Kidney (tissue), 22 donors: ENCODE measurements at places on chromosomes 7 and 10. TPM values are rescaled to one million over a fixed set of nuclear protein-coding genes. Genes with fewer than 3 reads are reported as not detected.

The HSPA14 gene
- 10.4 TPM for total RNA-seq

The VWA2 gene
- 6.5 TPM for total RNA-seq

The NRG3 gene
- 5.4 TPM for total RNA-seq

The SKIDA1 gene
- total RNA-seq: 2.9 TPM

The C10orf71 gene
- not detected for total RNA-seq

The IFIT1 gene
- total RNA-seq: 16.9 TPM

The CUZD1 gene
- total RNA-seq: 0.54 TPM

The MMS19 gene
- 56.1 TPM for total RNA-seq

The MET gene
- 225 TPM for total RNA-seq

The AGBL3 gene
- 7.6 TPM for total RNA-seq

The ZNF487 gene
- 7.1 TPM for total RNA-seq

The SPDYE11 gene
- total RNA-seq: not detected

The SNX10 gene
- total RNA-seq: 72.0 TPM

The GNG11 gene
- total RNA-seq: 23.1 TPM

The TCAF2 gene
- 4.2 TPM for total RNA-seq

The FIGNL1 gene
- total RNA-seq: 5.8 TPM

The ADIRF gene
- total RNA-seq: 357 TPM

The OR2A42 gene
- 0.06 TPM for total RNA-seq
